ENCODE measurements at places on chromosomes 4 and X.

- DNase-seq = no peak
Measured at GRCh38 chrX:111779582-111779981, 96.4 kb upstream of the TRPC5OS start.

- DNase-seq = no peak
Measured at GRCh38 chr4:8846046-8846720, 25.5 kb downstream of the HMX1 start.

DNA sequence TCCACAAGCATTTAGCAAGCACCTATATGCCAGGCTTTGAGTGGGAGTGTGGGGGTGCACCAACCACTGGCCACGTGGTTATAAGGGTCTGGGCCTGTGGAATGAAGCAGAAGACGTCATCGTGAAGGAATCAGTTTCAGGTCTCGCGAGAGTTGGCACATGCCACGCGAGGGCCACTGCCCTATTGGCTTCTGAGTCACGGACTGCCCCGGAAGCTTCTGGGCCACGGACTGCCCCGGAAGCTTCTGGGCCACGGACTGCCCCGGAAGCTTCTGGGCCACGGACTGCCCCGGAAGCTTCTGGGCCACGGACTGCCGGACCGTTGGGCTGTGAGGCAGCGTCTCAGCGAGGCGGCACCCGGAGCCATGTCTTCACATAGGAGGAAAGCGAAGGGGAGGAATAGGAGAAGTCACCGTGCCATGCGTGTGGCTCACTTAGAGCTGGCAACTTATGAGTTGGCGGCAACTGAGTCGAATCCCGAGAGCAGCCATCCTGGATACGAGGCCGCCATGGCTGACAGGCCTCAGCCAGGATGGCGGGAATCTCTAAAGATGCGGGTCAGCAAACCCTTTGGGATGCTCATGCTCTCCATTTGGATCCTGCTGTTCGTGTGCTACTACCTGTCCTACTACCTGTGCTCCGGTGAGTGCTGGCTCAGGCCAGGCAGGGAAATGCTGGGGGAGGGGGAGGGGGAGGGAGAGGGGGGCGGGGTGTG lies at the start of gene FMR1NB:
FMR1NB (plus strand) TSS at position 300 of the 715 bp plus-strand sequence; CDS start at position 366, 66 bp downstream.
- no peak for DNase-seq

DNA sequence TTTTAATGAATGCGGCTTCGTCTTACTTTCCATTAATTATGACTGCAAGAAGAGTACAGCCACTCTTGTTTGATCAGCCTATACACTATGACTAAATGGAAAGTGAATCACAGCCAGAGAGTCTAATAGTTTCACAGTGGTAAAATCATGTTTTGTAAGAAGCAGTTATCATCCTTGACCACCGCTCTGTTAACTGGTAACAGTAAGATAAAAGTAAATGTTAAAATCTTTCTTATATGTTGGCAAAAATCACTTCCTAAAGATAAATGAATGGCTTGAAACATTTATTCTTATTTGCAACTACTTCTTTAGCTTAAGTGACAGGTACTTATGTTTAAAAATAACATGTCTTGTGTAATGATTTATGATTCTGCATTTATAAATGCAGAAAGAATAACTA lies 13.2 kb downstream of the GALNT7 start:
- DNase-seq = no peak

DNA sequence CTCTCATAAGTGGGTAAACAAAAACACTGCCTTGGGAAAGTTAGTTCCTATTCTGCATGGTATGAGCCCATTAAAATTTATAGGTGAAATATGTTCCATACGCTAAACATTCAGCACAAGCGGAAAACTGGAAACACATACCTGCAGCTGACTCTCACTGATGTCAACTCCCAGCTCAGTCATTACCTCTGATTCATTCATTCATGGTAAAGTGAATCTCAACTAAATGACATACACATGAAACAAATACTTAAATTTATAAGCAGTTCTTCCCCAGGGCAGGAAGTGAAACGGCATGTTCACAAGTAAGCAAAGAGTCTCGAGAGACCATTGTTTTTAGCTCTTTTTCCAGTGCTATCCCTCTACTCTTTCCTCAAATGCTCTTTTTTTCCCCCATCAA lies 1.6 kb downstream of the SLC10A6 start:
- no peak for DNase-seq

DNA sequence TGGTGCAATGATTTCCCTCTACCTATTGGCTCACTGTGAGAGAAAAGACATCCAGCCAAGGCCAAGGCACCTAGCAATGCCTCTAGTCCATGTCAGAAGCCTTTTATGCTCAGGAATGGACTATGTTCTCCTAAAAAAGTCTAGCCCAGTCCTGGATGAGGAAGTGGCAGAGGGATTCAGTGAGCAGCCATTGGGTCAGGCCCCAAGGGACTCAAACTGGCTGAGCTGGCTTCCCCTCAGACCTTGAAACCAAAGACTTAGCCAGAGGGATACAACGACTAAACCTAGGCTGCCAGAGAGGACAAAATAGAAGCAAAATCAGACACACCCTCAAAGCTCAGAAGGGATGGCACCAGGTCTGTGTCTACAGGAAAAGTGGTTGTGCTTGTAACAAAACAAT lies 49.1 kb downstream of the ARHGEF9 start:
- DNase-seq = no peak

GRCh38 chr4:74111990-74112389 lies 13.0 kb upstream of the CXCL2 start:
- DNase-seq = no peak

GRCh38 chr4:66777097-66777496 lies 768.2 kb downstream of the CENPC start:
- no peak for DNase-seq

- DNase-seq = no peak
Measured at GRCh38 chr4:26137288-26137687, 183.5 kb upstream of the RBPJ start.

GRCh38 chr4:5965225-5965624 lies 53.0 kb downstream of the C4orf50 start:
- no peak for DNase-seq

Data from stimulated activated CD4-positive, alpha-beta T cell treated with anti-CD3 and anti-CD28 coated beads, Interleukin-12 subunit alpha, Interleukin-12 subunit beta, amount 100 ng/mL, for 48 hours (primary cell).